Hair follicular keratinocyte (primary cell): ENCODE measurements at places on chromosomes 5 and 9. TPM values are rescaled to one million over a fixed set of nuclear protein-coding genes. Genes with fewer than 3 reads are reported as not detected.

The PCDHGA9 gene
- total RNA-seq = 0.53 and 0.70 TPM in 2 replicates

The SPATA31E1 gene
- not detected in 2 replicates for total RNA-seq

The IL33 gene
- total RNA-seq = 1.2 and 2.0 TPM in 2 replicates

The GBA2 gene
- total RNA-seq = 17.4 and 17.6 TPM in 2 replicates

The PCDHA2 gene
- not detected in 2 replicates for total RNA-seq

The ADAMTS2 gene
- 0.23 and 0.68 TPM in 2 replicates for total RNA-seq

The NUTM2G gene
- not detected in 2 replicates for total RNA-seq
